Thyroid gland (tissue), 4 donors: ENCODE measurements at places on chromosomes 12 and 14.
A peak's percentile ranks its signal among the peaks of the same experiment; 100 is the strongest.

GRCh38 chr12:24742378-24742777 lies 206.5 kb downstream of the BCAT1 start:
- H3K4me1 ChIP-seq, result no peaks in the 10 kb centered on the region
- H3K36me3 ChIP-seq, result no peaks in the 10 kb centered on the region
- no peak overlapping the region for H3K27ac ChIP-seq
- peak; percentile 7 for DNase-seq
- H3K4me3 ChIP-seq, result no peak overlapping the region

GRCh38 chr14:50978888-50979287 lies 34.6 kb upstream of the PYGL start:
- no peak for DNase-seq
- H3K4me3 ChIP-seq, result no peak overlapping the region
- H3K27ac ChIP-seq, result no peak overlapping the region
- no peaks in the 10 kb centered on the region for H3K36me3 ChIP-seq

- no peak overlapping the region for H3K4me3 ChIP-seq
- H3K36me3 ChIP-seq, result no peaks in the 10 kb centered on the region
- no peak overlapping the region for H3K27ac ChIP-seq
- H3K27me3 ChIP-seq, result no peaks in the 10 kb centered on the region
- no peak for DNase-seq
These were observed 29.4 kb downstream of the TSPAN9 start for GRCh38 chr12:3106579-3106978.

GRCh38 chr12:16076557-16076956 lies 165.4 kb downstream of the DERA start:
- H3K27ac ChIP-seq, result no peak overlapping the region
- no peaks in the 10 kb centered on the region for H3K4me1 ChIP-seq
- H3K36me3 ChIP-seq, result no peaks in the 10 kb centered on the region
- DNase-seq, result no peak
- no peak overlapping the region for H3K4me3 ChIP-seq

DNA sequence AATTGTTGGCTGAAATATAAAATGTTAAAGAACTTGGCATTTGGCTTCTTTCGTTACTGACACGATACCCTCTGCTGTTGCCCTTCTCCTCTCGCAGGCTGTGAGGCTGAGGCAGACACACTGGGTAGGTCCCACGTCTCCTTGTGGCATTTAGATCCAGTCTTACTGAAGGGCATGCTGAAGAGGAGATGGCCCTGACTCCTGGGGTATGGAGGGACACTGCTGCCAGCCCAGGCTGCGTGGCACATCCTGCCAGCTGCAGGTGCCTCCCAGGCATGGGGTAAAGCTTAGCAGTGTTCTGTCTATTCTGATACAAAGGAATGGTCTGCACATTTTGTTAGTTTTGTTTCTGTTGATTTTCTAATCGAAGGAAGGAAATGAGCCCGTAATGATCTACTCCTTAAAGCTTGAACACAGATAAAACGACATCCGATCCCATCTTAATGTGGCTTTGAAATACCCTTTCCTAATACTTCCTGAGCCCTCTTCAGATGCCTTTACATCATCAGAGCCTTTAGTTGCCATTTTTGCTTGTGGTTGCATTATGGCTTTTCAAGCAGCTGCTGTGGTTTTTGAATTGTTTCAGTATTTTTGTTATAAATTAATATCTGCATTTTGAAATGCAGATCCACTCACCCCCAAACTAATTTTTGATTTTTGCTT lies 61.1 kb downstream of the WDR20 start:
- H3K4me1 ChIP-seq, result no peaks in the 10 kb centered on the region
- no peak overlapping the region for H3K27ac ChIP-seq
- no peak for DNase-seq
- H3K27me3 ChIP-seq, result no peaks in the 10 kb centered on the region
- peaks cover 11% of the 10 kb centered on the region for H3K36me3 ChIP-seq

GRCh38 chr12:4120316-4120917 lies 153.1 kb upstream of the CCND2 start:
- H3K4me1 ChIP-seq, result peaks cover 4% of the 10 kb centered on the region
- H3K4me3 ChIP-seq, result no peak overlapping the region

DNA sequence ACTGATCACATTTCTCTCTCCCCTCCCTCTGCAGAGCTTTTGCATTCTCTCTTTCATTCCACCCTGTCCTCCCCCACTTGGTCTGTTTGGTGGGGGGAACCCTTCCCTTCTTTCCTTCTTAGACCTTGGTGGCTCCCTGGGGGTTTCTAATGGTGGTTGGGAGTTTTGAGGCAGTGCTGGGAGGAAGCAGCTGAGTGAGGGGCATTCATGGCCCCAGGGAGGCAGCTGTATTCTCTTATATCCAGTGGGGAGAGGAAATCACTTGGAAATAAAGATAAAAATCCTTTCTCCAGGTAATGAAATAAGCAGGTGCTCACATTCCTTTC lies 13.3 kb downstream of the NGDN start:
- H3K36me3 ChIP-seq, result peaks cover 2% of the 10 kb centered on the region
- no peak overlapping the region for H3K27ac ChIP-seq
- no peak overlapping the region for H3K4me3 ChIP-seq
- no peak for DNase-seq
- H3K4me1 ChIP-seq, result no peaks in the 10 kb centered on the region

- H3K4me1 ChIP-seq, result no peaks in the 10 kb centered on the region
- no peak overlapping the region for H3K27ac ChIP-seq
- H3K36me3 ChIP-seq, result no peaks in the 10 kb centered on the region
- DNase-seq, result no peak
These were observed 1.7 kb upstream of the GPR68 start for GRCh38 chr14:91246051-91246852.

GRCh38 chr14:100470523-100470897 lies 116.7 kb downstream of the BEGAIN start:
- H3K4me1 ChIP-seq, result no peaks in the 10 kb centered on the region
- DNase-seq, result no peak
- H3K36me3 ChIP-seq, result no peaks in the 10 kb centered on the region
- H3K27me3 ChIP-seq, result no peaks in the 10 kb centered on the region

GRCh38 chr12:49098035-49098451 lies 3.4 kb upstream of the DHH start:
- DNase-seq, result peak; percentile 39
- H3K4me3 ChIP-seq, result no peak overlapping the region
- peaks cover 17% of the 10 kb centered on the region for H3K4me1 ChIP-seq
- H3K27ac ChIP-seq, result no peak overlapping the region
- peaks cover 61% of the 10 kb centered on the region for H3K36me3 ChIP-seq
- no peaks in the 10 kb centered on the region for H3K27me3 ChIP-seq

- no peaks in the 10 kb centered on the region for H3K27me3 ChIP-seq
- no peaks in the 10 kb centered on the region for H3K36me3 ChIP-seq
- peak; percentile 79 for DNase-seq
- peaks cover 27% of the 10 kb centered on the region for H3K4me1 ChIP-seq
These were observed 28.8 kb downstream of the MAP3K9 start for GRCh38 chr14:70780396-70781075.

DNA sequence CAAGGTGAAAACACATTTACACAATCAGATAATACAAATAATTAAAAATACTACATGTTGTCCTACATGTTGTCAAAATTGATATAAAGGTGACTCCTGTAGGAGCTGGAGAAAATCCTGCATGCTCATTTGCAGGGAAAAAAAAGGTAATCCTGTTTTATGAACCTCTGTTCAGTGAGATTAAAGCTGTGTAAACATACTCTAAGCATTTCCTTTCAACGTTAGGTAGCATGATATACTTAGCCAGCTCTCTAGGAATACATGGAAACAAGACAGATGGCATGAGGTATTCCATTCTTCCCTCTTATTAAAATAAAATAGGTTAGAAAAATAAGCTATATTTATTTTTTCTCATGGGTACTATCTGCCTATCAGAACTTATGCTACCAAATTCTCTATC lies 635.7 kb upstream of the FLRT2 start:
- no peak for DNase-seq
- H3K27ac ChIP-seq, result no peak overlapping the region
- H3K36me3 ChIP-seq, result no peaks in the 10 kb centered on the region
- H3K4me3 ChIP-seq, result no peak overlapping the region
- no peaks in the 10 kb centered on the region for H3K27me3 ChIP-seq

GRCh38 chr14:94522115-94522724 lies 13.0 kb upstream of the SERPINA12 start:
- no peak for DNase-seq
- no peaks in the 10 kb centered on the region for H3K4me1 ChIP-seq
- no peaks in the 10 kb centered on the region for H3K36me3 ChIP-seq
- H3K4me3 ChIP-seq, result no peak overlapping the region
- no peak overlapping the region for H3K27ac ChIP-seq

DNA sequence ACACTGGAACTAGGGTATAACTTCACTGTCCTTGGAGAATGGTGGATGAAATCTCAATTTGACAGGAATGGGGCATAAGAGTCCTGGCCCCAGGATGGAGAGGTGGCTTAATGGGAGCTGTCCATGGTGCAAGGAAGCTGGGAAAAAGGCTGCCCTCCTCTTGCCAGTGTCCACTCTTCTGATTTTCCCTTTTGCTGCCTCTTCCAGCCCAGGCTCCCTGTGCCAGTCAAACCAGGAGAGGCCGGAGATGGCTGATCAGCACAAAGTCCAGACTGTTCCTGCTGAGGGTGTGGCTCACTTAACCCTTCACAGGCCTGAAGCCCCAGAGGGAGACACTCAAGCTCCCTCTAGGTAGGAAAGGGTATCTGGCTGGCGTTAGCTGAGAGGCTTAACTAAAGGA lies at the start of gene MYO1A:
Gene MYO1A, minus strand, starts transcription at position 240 of the 400 bp plus-strand sequence. CDS start 1,806 bp downstream, outside the sequence.
- no peaks in the 10 kb centered on the region for H3K36me3 ChIP-seq
- no peak within 1 kb of the TSS for H3K27ac ChIP-seq
- DNase-seq, result no peak
- no peaks in the 10 kb centered on the region for H3K4me1 ChIP-seq
- no peak within 1 kb of the TSS for H3K4me3 ChIP-seq
